Skeletal muscle cell (primary cell): ENCODE measurements at places on chromosomes 3 and 15.

DNA sequence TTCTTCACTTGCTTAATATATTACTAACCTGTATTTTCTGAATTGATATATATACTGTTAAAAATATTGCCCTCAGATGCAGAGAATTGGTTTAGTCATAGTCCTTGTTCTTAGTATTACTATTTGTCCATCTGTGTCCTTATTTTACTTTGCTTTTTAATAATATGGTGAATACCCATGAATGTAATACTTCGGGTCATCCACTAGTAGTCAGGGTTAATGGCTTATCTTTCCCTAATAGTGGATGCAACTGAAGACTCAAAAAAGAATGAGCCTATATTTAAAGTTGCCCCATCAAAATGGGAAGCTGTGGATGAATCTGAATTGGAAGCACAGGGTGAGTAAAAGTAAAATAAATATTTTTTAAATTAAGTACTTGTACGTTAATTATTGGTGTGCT, 36.5 kb downstream of the U2SURP start:
- no peak for DNase-seq

DNA sequence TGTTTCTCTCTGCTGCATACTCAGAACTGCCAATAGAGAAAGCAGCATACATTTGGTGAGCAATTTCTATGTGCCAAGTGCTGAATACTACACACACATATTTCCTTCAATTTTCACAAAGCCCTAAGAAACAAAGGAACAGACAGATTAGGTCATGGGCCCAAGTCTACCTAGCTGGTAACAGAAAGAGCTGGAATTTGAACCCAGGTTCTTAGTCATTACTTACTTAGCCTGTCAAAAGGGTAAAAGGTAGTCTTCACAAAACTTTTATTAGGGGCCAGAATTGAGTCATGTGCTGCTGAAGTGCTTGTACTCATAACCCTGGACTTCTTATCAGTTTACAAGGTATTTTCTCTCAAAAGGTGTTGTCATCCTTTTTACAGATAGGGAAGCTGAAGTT, 10.4 kb upstream of the ABHD17C start:
- no peak for DNase-seq

GRCh38 chr3:191136347-191136746, 62.7 kb upstream of the OSTN start:
- DNase-seq = no peak

- no peak for DNase-seq
These were observed 727 bp upstream of the TM2D3 start for GRCh38 chr15:101652786-101653430.

GRCh38 chr3:15023249-15023648, 41.9 kb downstream of the MRPS25 start:
- DNase-seq = no peak

- DNase-seq = no peak
These were observed 47.5 kb downstream of the FOXL2 start for GRCh38 chr3:138899351-138899991.

- no peak for DNase-seq
These were observed 38.6 kb upstream of the DGKG start for GRCh38 chr3:186400662-186401061.

DNA sequence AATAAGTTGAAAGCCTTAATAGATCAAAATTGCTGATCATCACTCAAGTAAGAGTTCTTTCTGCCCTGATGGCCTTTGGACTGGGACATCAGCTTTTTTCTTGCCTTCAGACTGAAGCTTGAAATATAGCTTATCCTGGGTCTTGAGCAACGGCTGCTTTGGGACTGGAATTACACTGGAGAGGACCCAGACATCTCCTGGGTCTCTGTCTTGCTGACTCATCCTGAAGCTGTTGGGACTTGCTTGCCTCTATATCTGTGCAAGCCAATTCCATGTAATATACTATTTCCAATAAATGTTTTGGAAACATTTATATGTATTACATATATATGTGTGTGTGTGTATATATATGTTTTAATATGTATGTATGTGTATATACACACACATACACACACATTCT, 260.2 kb downstream of the PDZRN3 start:
- DNase-seq = no peak

DNA sequence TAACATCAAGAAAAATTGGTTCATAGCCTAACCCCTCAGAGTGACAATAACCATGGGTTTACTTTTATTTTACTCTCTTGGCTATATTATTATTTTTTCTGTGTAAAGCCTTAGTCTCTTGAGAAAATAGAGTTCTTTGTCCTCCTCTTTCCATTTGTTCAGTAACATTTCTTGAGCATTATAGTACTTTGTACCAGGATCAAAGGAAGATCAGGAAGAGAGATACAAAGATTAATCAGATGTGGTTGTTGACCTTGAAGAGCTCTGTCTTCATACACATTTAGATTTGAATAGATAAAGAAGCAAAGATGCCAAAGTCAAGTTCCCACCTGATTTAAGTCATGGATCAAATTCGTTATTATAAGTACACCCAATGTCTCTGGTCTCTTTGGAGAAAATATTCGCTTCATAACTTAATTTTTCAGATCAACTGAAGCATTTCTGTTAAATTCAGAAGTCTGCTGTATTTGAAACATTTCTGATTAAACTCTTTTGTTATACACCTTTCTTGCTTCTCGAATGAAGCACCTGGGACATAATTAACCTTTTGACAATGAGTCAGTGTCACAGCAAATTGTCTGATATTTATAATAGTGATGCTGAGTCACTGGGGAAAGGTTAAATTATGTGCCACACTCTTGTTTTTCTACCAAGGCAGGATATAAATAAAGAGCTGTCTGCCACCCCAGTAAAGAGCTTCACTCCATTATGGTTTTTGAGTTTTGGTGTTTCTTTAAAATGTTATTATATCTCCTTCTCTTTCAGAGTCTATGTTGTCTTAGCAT, 100.2 kb downstream of the GHSR start:
- DNase-seq = no peak

DNA sequence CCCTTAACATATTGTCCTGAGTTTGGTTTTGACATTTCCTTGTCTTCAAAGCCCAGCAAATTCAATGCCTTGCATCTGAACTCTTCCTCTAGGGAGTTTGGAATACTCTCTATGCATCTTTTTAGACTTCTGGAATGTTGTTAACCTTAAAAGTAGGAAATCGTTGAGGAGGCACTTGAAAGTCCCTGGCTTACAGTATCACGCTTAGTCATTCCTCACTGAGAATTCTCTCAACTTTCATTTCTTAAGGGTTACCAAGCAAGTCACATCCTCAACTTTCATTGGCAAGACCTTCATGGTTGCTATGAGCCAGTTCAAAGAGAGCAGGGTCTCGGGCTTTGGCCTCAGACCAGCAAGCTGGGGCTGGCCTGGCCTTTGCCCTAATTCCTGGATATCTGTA, 89.9 kb downstream of the ASB7 start:
- DNase-seq = no peak

DNA sequence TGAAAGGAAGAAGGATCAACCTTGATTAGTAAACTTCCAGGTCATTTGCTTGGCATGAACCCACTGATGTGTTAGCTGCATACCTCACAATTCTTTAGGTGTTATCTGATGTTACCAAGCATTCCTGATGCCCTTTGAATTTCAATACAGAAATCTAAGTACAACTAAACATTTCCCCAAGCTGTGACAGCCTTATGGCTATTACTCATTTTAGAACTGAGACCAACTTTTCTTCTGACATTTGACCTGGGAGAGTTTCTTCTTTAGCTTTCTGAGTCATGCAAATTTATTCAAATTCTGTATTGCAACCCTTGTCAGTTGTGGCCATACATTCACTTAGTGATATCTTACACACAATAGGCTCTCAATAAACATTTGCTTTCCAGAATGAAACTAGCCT, 124.3 kb downstream of the TIGIT start:
- DNase-seq = no peak

DNA sequence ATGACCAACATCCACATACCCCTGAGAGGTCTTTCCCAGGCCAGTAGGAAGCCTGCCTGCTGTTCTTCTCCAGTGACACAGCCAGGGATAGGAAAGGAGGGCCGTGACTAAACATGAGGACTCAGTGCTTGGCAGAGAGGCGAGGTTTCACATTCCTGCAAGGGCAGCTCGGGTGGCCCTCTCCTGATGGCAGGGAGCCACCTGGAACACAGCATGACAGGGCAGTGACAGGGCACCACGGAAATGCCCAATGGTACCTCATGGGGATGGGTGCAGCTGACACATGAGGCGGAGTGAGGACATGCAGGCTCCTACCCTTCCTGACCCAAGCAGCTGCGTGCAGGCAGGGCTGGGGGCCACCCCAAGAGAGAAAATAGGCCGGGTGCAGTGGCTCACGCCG, 7.4 kb upstream of the TGM5 start:
- DNase-seq = no peak

DNA sequence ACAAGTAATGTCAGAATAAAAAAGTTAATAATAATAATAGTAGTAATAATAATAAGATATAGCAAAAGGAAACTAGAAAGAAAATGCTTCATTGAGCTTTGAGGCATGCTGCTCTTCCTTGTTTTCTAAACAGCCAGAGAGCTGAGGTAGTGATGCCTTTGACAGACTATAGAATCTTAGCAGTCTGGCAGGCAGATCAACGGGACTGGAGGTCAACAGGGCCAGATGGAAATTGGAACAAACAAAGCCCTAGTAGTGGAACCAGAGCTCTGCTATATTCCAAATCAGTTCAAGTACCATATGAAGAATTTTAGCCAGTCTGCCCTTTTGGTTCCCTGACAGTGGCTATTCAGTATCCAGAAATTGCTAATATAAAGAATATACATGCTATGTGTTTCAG, 278.6 kb downstream of the NLGN1 start:
- no peak for DNase-seq

DNA sequence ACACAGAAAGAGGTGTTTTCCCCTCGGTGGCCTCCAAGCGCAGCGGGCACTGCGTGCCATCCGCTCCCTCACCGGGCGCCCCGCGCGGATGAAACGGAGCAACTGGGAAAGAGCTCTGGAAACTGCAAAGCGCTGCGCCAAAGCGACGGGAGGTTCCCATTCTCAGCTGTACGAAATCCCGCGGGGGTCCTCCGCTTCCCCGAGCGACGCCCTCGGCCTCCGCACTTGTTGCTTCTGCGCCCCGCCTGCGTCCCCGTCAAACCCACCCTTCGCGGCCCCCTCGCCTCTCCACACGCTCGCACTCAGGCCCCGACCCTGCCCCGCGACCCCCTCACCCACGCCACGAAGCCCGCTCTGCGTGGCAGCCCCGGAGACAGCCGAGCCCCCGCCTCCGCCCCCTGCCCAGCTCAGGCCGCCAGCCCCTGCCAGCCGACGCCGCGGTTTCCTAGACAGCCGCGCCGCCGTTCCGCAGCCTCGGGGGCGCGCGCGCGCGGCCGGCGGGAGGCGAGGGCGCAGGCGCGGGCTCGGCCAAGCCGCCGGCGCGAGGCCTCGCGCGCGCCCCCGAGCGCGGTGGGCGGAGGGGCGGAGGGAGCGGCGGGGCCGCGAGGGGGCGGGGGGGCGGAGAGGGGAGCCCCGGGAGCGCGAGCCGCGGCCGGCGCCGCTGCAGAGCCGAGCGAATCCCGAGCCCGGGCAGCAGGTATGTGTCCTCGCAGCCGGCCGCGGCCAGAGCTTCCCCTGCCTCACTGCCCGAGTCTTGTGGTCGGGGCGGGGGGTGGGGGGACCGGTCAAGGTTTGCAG, at the start of gene TMEM266:
Gene TMEM266 (plus strand): TSS at position 666 of the 798 bp plus-strand sequence. CDS start 74,279 bp downstream, outside the sequence.
- no peak for DNase-seq

DNA sequence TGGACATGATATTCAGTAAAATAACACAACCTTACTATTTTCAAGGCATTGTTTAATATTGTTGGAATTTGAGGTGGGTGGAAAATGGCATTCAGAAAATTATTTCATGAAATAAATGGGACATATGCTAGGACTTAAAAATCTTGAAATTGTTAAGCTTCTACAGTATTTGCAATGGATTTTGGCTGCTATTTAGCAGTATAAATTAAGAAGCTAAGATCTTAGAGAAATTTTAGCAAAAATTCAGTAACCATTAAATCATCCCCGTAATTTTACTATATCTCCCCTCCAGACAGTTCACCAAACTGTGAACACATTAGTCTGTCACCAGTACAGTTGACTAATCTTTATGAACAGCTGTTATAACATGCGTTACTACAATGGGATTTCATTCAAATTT, 8.2 kb downstream of the DIPK2A start:
- no peak for DNase-seq

DNA sequence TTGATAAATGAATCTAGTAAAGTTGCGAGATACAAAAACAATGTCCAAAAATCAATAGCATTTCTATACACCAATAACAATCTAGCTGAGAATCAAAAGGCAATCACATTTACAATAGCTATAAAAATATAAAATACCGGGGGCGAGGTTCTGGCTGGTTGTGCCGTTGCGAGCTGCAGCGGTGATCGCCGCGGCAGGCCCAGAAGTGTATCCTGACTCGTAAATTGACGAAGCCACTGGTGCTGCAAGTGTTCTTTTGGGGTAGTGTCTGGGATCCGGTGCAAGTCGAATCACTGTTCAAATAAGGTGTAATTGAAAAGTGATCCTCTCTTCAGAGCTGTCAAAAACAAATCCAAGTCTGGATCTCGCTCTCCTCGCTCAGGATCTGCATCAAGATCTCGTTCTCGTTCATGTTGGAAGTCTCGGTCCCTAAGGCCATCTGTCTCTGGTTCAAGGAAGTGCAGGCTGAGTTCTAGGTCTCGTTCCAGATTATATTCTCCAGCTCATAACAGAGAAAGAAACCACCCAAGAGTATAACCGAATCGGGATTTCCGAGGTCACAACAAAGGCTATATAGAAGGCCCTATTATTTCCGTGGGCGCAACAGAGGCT, 80.1 kb upstream of the STT3B start:
- no peak for DNase-seq
